ENCODE measurements at places on chromosomes 16 and 17. TPM values are rescaled to one million over a fixed set of nuclear protein-coding genes. Genes with fewer than 3 reads are reported as not detected.

Gene HEATR9
- total RNA-seq, result 0.21 TPM

Gene DNAAF8
- total RNA-seq, result 0.91 TPM

Gene BCO1
- total RNA-seq, result 0.81 TPM

Gene ZFPM1
- total RNA-seq, result 13.7 TPM

Gene CCL3
- total RNA-seq, result 0.78 TPM

Gene TBC1D3I
- total RNA-seq, result 2.1 TPM

Gene CCL11
- not detected for total RNA-seq

Gene ALDH3A2
- total RNA-seq, result 59.8 TPM

Gene RUNDC3A
- 1.3 TPM for total RNA-seq

Gene PARD6A
- total RNA-seq, result 1.6 TPM

Gene ACSM2B
- total RNA-seq, result not detected

Gene SLC16A11
- total RNA-seq, result 2.8 TPM

Gene CMTM1
- 4.3 TPM for total RNA-seq

Gene CES1
- total RNA-seq, result 56.8 TPM

Gene CDH13
- 5.9 TPM for total RNA-seq

Gene PMFBP1
- total RNA-seq, result 1.6 TPM

Gene TEDC2
- total RNA-seq, result 1.5 TPM

Gene KRT32
- total RNA-seq, result not detected

Gene TTLL6
- total RNA-seq, result 0.68 TPM

Gene SLC5A10
- not detected for total RNA-seq

Gene LHX1
- not detected for total RNA-seq

Gene KRTAP3-2
- total RNA-seq, result not detected

Gene FBXL16
- total RNA-seq, result 1.3 TPM

Gene FBXW10B
- total RNA-seq, result 15.4 TPM

Gene LGALS9B
- total RNA-seq, result not detected

Gene C17orf67
- 3.2 TPM for total RNA-seq

Gene NPIPA7
- 15.3 TPM for total RNA-seq

Gene CBX4
- 36.7 TPM for total RNA-seq

Gene ITGAD
- total RNA-seq, result not detected

Gene KRT25
- not detected for total RNA-seq

Gene TMEM94
- 73.2 TPM for total RNA-seq

Gene NXPH3
- 9.2 TPM for total RNA-seq

Gene SLC52A1
- total RNA-seq, result 2.5 TPM

Gene ABCC11
- 1.7 TPM for total RNA-seq

Gene SULT1A2
- 2.9 TPM for total RNA-seq

Gene ZSCAN10
- total RNA-seq, result not detected

Gene SMTNL2
- 2.0 TPM for total RNA-seq

Gene GPR179
- total RNA-seq, result 0.05 TPM

Gene C16orf96
- total RNA-seq, result not detected

Gene B4GALNT2
- 0.05 TPM for total RNA-seq

Gene TEKT5
- 8.0 TPM for total RNA-seq

Gene RAMP2
- 41.9 TPM for total RNA-seq

Gene SLC16A13
- total RNA-seq, result 6.7 TPM

Gene SYNGR3
- total RNA-seq, result 0.86 TPM

Gene MT1A
- total RNA-seq, result 22.3 TPM

Gene CA5A
- total RNA-seq, result not detected

Gene PTGES3L
- 2.7 TPM for total RNA-seq

Gene SALL1
- total RNA-seq, result 4.4 TPM

Gene TNFSF12
- total RNA-seq, result 30.6 TPM

Gene NPIPA8
- total RNA-seq, result 17.2 TPM

Gene RNF43
- 19.1 TPM for total RNA-seq

Gene CAPNS2
- total RNA-seq, result 42.5 TPM

Gene CNOT1
- 230 TPM for total RNA-seq

Gene TEX19
- total RNA-seq, result not detected

Gene EVPLL
- 2.1 TPM for total RNA-seq

Gene PLXDC1
- total RNA-seq, result 13.0 TPM

Gene ENPP7
- total RNA-seq, result 0.18 TPM
